ENCODE measurements at places on chromosomes 2 and 18.

- DNase-seq: no peak
These were observed 111.2 kb upstream of the SETBP1 start for GRCh38 chr18:44569391-44570055.

DNA sequence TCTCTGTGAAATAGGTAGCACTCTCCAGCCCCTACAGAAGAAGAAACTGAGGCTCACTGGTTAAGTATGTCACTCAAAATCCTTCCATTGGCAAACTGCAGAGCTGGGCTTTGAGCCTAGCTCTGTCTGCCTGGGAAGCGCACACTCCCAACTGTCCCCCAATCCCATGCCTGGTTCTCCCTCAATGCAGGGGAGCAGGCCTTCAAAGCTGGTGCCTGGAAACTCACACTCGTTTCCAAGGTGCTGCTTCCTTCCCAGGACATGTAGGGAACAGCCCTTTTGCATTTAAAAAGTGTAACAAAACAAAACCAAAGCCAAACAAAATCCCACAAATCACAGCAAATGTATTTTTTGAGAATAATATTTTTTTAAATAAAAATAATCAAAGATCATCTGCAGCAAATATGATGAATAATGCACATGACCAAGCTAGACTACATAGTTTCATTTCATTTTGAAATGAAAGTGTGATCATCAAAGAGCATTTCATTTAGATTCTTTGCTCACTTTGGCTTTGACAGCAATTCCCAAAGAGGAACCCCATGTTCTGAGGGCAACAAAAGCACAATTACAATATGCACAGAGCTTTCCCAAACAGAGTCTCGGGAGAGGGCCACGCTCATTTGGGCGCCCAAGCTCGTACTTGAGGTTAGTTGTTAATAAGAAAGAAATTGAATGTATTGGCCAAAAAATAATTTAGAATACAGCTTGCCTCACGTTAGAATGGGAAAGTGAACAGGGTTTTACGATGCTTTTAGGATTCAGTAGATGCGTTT is 96.7 kb upstream of the ACKR3 start:
- DNase-seq: no peak

- no peak for DNase-seq
These were observed 7.1 kb downstream of the MREG start for GRCh38 chr2:216006164-216006663.

GRCh38 chr2:109209412-109209811 is 80.4 kb downstream of the SH3RF3 start:
- DNase-seq: peak; percentile 23

GRCh38 chr2:128783896-128784295 is 465.2 kb upstream of the HS6ST1 start:
- DNase-seq: no peak

- DNase-seq: no peak
These were observed 10.1 kb downstream of the COL4A4 start for GRCh38 chr2:227153758-227154486.

DNA sequence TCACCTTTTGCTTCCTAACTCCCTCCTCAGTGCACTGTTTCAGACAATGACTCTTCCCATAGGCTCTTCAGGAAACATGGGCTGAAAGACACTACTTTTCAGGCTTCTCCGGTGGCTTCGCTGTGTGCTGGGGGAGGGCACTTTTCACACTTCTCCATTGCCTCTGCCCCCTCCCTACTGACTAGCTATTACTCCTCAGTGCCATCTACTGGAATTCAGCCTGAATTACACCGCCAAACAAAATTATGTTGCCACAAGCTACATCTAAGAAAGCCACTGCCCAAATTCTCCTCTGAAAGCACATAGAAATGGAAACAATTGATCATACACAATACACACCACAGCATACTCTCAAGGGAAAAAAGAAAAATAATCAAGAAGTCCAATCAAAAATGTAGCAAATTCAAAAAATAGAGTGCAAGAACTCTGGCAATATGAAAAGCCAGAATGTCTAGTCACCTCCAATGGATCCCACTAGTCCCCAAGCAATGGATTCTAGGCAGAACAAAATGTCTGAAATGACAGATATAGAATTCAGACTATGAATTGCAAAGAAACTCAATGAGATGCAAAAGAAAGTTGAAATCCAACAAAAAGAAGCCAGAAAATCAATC is 1139.4 kb upstream of the GYPC start:
- no peak for DNase-seq

- DNase-seq: peak; percentile 87
These were observed at the start of gene IGFBP5 for GRCh38 chr2:216695401-216695821. TSS of gene IGFBP5 (minus strand) at chr2:216695549. CDS start at chr2:216694775, 774 bp downstream.

DNA sequence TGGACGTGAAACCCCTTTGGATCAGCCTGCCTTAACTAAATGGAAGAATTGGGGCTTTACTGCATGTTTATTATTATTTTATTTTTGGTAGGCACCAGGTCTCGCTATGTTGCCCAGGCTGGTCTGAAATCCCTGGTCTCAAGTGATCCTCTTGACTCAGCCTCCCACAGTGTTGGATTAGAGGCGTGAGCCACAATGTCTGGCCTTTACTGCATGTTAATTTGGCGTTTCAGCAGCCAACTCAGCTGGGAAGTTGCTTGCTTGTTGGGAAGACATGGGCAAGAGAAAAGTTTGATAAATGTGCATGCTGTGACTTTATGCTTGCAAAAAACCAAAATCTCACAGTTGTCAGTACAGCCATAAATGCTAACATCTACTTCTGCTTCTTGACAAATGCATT is 105.1 kb downstream of the FMNL2 start:
- no peak for DNase-seq

- no peak for DNase-seq
These were observed 376 bp downstream of the NDUFA10 start for GRCh38 chr2:240024766-240025165.

- DNase-seq: no peak
These were observed 134.5 kb downstream of the FBXO15 start for GRCh38 chr18:74012954-74013630.

- DNase-seq: no peak
These were observed 68.3 kb upstream of the LRP1B start for GRCh38 chr2:142199073-142199472.

DNA sequence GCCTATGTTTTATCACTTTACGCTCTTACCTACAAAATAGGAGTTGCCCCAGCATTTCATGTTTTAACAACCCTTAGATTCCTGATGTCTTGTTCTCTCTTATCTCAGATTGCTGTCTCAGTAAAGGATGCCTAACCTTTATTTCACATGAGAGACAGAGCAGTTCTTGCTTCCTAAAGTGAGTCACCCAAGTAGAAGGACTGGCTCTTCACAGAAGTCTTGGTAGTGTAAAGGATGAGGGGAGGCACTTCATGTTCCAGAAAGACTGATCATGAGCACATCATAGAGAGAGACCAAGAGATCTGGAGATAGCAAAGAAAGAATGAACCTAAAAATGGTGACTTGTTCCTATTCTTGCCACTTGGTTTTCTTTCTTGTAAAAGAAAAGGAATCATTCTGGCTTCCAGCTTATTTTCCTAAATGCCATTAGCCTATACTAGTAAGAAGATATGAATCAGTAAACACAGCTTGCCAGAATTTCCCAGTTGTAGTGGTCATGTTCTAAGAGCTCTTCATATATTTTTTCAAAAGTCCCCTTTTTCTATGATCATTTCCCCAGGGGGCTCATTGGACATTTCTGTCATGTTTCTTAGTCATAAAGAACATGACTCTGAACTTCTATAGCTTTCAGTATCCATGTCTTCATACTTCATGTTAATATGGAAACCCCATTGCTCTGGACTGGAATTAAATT is 54.9 kb downstream of the MAPRE2 start:
- no peak for DNase-seq

DNA sequence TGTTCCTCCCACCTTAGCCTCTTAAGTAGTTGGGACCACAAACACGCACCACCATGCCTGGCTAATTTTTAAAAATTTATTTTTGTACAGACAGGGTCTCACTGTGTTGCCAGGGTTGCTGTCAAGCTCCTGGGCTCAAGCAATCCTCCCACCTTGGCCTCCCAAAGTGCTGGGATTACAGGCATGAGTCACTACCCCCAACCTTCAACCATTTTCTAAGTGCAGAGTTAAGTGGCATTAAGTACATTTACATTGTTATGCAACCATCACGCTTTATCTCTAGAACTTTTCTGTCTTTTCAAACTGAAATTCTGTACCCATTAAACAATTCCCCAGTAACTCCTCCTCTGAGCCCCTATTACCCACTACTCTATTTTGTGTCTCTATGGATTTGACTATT is 45.9 kb upstream of the AFF3 start:
- no peak for DNase-seq

- DNase-seq: no peak
These were observed 79.8 kb upstream of the RNF152 start for GRCh38 chr18:61972389-61973264.

DNA sequence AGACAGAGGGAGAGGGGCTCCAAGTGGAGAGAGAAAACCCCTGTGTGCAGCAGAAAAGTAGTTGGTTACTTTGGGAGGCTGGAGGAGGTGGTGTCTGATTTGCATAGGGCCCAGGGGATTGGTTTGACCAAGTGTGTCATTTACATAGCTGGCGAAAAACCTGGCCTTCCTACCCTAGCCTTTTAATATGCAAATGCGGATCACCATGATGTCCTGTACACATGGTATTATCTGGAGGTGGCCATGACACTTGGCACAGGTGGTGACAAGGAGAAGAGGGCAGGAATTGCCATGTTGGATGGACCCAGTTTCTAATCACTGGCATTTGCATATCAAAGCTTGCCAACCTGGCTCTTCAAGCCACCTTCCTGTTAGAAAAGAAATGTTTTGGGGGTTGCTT is 120.8 kb upstream of the CHAC2 start:
- no peak for DNase-seq

DNA sequence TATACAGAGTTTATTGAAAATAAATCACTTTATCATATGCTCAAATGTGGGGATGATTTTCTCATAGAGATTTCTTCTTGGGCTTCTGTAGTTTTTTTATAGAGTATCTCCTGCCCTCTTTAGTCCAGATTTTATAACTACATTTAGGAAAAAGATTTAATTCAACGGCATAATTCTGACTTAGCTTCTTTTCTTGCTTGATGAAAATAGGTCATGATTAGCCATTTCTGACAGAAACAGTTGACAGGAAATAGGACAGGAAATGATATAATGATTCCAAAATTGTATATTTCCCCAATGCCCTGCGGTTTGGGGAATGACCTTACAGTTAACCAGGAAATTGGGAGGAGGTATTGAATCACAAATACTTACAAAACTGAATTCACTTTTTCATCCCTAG is 1531.9 kb upstream of the ACVR2A start:
- DNase-seq: no peak

DNA sequence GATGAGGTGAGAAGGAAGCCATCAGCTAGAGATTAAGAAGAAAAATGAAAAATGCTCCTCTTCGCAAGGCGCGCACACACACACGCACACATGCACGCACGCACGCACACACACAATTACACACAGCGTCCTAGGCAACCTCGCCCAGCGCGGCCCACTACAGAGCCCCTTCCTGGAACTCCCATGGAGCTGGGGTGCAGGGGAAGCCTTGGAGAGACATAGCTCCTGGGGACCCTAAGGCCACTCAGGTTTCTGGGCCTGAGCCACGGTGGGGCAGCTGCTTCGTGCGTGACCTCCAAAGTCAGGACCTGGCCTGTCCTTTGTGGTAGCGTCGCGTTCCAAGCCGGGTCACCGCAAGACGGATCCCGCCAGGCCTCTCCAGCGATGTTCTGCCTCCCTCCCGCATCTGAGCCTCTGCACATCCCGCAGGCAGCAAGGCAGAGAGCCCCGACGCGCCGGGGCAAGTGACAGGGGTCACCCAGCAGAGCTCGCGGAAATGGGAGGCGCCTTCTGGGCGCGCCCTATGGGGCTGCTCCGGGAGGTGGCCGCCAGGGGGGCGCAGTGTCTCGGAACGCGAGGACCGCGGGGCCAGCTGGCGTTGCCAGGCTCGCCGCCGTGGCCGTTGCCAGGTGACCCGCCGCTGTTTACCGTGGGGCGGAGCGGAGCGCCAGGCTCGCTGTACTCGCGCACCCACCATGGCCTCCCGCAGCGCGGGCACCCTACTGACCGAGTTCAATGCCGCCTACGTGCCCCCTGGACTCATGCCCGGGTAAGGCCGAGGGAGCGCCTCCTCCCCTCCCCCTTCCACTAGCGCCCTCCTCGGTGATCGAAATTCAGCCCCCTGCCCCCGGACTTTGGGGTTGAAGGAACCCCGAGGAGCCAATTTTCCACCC is 79.0 kb downstream of the CIB4 start:
- no peak for DNase-seq

DNA sequence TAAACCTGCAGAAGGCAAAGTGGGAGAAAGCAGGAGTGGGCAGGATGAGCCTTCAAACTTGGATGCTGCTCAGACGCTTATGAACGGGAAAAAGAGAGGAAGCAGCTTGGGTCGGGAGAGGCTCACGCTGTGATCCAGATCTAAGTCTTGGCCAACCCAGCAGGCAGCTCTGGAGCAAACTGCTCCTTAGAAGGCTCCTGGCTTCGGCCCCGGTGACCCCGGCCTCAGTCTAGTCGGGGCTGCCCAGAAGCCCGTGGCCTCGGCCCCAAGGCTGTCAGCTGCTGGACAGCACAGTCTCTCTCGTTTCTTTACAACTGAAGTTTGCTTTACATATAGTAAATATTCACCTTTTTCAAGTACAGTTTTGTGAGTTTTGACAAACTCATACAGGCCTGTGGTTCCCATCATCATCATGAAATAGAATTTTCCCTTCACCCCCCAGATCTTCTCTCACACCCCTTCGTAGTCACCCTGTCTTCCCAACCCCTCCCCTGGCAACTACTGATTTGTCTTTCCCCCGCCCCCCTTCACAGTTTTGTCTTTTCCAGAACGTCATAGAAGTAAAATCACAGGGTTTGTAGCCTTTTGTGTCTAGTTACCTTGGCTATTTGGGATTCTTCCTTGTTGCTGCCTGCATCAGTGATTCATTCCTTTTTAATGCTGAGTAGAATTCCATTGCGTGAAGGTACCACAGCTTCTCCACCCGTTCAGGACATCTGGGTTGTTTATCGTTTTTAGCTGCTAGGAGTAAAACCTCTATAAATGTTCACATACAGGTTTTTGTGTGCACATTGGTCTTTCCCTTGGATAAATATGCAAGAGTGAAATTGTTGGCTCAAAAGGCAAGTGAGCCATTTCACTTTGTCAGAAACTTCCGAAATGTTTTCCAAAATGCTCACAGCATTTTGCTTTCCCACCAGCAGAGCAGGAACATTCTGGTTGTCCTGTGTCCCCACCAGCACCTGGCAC is 35.1 kb downstream of the MYO7B start:
- no peak for DNase-seq

- DNase-seq: no peak
These were observed 6.7 kb upstream of the CHCHD5 start for GRCh38 chr2:112577756-112578155.

Measured in NCI-H446 treated with DMSO at 0.1 percent for 48 hours (cell line).